ENCODE measurements at places on chromosomes 1 and 21.

- DNase-seq: no peak
Observed at GRCh38 chr1:162145280-162145965, 75.9 kb downstream of the NOS1AP start.

- no peak for DNase-seq
Observed at GRCh38 chr1:151620286-151620685, 8.4 kb downstream of the SNX27 start.

- DNase-seq: no peak
Observed at GRCh38 chr1:217196616-217197015, 434.3 kb downstream of the GPATCH2 start.

GRCh38 chr1:42157667-42158066 lies 4.5 kb downstream of the GUCA2B start:
- DNase-seq: peak; percentile 30

DNA sequence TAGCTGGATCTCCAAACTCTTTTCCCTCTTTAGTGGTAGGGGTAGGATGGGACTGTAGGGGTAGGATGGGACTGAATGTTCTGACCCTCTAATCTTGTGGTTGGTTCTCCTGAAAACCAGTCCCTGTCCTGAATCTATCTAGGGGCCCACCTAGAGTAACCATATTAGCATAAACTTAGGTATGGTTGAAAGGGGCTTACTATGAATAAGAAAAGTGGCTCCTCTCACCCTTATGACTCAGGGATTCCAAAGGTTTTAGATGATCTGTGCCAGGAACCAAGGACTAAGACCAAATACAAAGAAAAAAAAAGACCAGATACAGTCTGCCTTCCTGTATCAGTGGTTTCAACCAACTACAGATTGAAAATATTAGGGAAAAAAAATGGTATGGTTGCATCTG lies 28.9 kb downstream of the RNF2 start:
- DNase-seq: no peak

DNA sequence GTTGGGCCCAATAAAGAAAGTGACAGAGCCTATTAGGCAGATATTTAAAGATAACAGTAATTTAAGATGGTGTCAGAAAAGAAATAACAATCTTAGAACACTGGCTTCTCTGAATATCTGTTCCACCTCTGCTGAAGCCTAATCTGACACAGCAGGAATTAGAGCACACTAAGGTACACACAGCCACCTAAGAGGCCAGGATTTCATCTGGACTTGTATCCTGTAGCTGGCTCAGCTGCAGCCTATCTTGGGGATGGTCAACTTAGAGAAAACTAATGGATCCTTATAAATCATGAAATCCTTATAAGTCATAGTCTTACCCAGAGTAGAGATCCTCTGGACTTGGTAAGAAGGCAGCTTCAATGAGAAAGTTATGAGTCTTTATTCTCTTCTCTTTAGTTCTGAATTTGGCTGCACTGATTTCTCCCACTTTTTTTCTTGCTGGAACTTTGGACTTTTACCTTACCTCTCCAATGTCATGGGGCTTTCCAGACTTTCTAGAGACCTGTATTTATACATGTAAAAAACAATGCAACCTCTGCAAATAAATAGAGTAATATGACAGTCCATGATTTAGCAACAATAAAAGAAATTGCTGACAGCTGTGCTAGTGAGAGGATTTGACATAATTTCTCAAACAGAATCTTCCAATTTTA lies at the start of gene GBP7:
TSS of gene GBP7 (minus strand) at position 403 of the 656 bp plus-strand sequence. CDS start 4,068 bp downstream, outside the sequence.
- no peak for DNase-seq

DNA sequence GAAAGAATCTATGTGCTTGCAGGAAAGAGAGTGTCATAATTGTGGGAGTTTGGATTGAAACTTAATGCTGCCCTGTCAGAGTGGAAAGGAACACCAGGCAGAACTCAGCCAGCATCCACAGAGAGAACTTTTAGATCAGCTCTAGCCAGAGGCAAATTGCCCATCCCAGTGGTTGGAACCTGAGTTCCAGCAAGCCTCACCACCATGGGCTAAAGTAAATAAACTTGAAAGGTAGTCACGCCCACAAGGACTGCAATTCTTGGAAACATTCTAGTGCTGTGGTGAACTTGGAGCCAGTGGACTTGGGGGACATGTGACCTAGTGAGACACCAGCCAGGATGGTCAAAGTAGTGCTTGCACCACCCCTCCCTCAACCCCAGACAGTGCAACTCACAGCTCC lies 571.6 kb downstream of the LRRIQ3 start:
- DNase-seq: no peak

DNA sequence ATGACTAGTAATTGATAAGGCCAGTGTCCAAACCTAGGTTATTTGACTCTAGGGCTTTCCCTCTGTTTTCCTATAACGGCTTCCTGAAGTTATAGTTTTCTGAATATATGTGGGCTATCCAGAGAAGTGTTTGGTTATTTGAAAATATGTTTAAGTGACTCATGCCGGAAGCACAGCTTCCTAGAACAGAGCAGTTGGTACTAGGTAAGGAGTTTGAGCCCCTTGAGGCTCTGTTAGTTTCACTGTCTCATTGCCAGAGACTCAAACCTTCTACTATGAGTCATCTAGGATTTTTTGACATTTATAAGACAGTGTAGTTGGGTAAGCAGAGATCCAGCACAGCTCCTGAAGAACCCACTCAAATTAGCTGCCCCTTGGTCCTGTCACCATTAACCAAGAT lies 27.1 kb upstream of the LEPR start:
- no peak for DNase-seq

- DNase-seq: peak; percentile 29
Observed at GRCh38 chr1:90340606-90341005, 345.7 kb downstream of the ZNF326 start.

DNA sequence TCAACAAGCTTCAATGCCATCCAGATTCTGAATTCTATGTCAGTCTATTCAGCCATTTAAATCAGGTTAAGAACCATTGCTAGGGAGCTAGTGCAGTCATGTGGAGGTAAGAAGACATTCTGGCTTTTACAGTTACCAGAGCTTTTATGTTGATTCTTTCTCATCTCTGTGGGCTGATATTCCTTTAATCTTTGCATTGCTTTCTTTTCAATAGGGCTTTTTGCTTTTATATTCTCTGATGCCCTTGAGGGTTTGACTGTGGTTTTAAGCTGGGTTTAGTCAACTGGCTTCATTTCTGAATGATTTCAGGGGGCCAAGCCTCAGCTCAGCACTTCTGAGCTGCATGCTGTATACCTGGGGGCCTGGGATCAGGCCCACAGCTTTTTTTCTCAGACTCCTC lies 51.0 kb upstream of the GORAB start:
- DNase-seq: no peak

DNA sequence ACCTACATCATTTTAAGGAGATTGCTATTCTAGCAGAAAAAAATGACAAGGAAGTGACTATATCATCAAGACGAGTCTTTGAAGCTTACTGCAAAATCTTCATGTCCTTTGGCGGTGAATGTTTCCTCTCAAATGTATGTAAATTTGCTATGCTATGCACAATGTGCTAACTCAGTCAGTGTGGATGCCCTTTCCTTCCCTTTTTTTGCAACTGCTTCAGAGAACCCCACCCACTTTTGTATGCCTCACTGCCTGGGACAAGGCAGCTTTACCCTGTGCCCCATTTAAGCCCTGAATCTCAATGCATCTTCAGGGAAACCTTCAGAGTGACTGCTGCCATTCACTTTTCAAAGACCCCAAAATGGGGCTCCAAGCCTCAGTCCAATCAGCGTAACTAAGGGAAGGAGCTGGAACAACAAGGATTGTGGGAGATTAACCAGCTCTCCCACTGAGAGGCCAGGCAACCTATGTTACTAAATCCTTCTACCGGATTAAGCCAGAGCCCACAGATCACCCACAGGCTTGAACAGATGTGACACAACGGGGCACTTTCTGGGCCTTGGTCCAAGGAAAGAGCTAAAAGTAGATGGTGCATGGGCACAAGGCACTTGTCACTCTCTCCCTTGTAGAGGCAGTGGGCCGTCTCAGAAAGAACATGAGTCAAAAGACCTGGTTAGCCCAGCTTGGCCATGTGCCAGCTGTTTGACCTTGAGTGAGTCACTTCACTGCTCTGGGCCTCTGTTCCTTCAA lies 154.4 kb downstream of the PLPP3 start:
- peak; percentile 37 for DNase-seq

DNA sequence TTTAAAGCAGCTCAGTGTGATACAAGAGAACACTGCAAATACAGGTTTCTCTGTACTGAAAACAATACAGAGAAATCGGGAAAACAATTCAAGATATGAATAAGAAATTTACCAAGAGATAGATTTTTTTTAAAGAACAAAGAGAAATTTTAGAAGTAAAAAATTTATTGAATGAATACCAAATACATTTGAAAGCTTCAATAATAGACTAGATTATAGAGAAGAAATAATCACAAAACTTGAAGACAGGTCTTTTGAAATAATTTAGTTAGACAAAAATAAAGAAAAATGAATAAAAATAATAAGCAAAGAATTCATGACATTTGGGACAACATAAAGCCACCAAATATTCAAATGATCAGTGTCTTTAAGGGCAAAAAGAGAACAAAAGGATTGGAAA lies 13.6 kb upstream of the FMO4 start:
- no peak for DNase-seq

DNA sequence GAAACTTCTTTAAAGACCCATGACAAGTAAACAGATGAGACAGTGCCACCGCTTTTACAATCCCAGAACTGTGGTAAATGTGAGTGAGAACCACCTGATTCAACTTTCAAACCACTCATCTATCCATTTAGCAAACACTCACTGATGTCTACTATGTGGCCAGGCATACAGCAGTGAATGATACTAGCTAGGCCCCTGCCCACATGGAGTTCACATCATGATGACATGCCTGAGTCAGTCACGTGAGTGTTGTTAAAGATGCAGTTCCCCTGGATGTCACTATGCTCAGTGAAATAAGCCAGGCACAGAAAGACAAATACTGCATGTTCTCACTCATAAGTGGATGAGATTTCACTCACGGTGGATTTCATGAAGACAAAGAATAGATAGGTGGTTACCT lies 28.4 kb downstream of the STX6 start:
- no peak for DNase-seq

- no peak for DNase-seq
Observed at GRCh38 chr21:29640080-29640508, 299.7 kb downstream of the GRIK1 start.

DNA sequence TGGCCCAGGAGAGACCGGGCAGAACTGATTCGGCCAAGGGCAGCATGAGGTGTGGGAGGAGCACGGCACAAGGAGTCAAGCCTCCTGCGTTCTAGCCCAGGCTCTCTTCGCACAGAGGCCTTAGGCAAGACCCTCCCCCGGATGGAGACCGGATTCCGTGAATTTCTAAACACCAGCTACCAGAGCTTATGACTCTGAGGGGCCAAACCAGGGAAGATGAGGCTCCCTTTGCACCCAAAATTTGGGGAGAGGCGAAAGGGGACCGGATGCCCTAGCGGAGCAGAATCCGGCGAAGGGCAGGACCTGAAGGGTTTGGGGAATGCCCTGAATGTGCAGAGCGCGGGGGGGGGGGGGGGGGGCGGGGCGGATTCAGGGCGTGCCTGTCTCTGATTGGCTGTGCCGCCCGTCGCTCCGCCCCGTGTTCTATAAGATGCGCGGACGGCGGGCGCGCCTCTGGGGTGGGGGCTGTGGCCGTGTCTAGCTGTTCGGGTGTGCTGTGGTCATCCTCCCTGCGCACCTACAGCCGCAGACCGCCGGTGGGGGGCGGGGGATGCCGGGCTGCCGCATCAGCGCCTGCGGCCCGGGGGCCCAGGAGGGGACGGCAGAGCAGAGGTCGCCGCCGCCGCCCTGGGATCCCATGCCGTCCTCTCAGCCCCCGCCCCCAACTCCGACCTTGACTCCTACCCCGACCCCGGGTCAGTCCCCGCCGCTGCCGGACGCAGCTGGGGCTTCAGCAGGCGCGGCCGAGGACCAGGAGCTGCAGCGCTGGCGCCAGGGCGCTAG lies at the start of gene TRNP1:
TSS of gene TRNP1 (plus strand) at position 456 of the 783 bp plus-strand sequence. CDS start at position 551, 95 bp downstream.
- peak; percentile 91 for DNase-seq

- peak; percentile 91 for DNase-seq
Observed at GRCh38 chr1:11735854-11736745, at the start of gene AGTRAP. Gene AGTRAP (plus strand): TSS chr1:11736136. CDS start chr1:11736209, 73 bp downstream.

DNA sequence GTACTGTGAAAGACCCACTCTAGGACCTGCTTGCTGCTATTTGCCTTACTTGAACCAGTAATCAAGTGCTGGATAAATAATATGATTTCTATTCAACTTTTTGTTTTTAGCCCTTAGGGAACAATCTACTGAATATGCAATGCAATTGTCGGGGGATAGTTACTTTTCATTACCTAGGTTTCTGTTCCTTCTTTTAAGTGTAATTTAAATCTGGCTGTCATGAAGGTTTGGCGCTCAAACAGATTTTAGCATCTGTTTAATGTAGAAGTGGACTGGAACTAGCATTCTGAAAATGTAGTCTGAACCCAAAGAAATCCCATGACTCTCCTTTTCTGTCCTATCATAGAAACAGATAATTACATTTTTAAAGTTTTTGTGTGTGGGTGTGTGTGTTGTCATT lies 4.8 kb downstream of the MGST3 start:
- no peak for DNase-seq

DNA sequence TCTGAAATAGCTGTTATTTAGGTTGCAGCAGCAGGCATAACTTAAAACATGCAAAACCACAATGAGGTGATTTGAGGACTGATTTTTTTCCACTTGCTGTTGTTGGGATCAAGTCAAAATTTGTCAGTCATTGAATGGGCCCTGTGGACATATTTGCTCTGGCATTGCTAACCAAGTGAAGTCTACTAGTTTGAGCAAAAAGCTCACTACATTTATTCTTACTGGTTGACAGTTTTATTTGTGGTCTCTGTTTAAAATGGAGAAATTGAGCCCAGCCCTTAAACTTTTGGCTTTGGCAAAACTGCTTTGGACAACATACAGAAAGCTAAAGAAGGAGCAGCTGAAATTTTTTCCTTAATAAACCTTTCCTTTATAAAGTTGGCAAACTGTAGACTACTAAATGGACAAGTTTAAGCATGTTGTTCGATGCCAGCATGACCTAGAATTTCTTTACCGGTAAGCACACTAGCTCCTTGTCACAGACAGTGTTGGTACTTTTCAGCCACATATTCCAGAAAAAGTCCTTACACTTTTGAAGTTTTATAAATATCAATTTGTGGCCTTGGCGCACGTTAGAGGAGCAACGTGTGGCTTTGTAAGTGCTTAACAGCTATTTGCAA lies 234.6 kb downstream of the USP25 start:
- DNase-seq: no peak

DNA sequence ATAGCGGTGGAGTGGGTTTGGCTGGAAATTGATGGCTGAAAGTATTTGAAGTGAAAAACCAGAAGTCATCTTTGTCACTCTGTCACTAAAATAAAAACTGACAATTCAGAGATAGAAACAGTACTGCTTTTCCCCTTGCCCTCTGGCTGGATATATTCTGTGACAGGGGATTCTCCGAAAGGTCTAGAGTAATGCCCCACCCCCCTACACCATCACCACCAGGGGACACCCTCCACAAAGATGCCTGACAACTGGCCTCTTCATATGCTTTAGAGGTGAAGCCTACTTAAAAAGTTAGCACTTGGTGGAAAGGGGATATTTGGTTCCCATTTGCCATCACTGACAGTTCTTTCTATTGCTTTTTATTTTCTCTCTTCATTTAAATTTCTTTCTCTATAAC lies 73.5 kb downstream of the SGIP1 start:
- DNase-seq: no peak

GRCh38 chr21:31872452-31873274 lies at the start of gene HUNK:
Gene HUNK (plus strand): TSS chr21:31873020. CDS start chr21:31873675, 655 bp downstream.
- DNase-seq: no peak

GRCh38 chr1:38677756-38678155 lies 181.8 kb downstream of the RRAGC start:
- no peak for DNase-seq

GRCh38 chr1:31939484-31940329 lies 1.5 kb upstream of the PTP4A2 start:
- peak; percentile 92 for DNase-seq

- DNase-seq: peak; percentile 25
Observed at GRCh38 chr21:14120091-14120734, 90.5 kb downstream of the LIPI start.

GRCh38 chr1:100528871-100529270 lies 9.1 kb upstream of the GPR88 start:
- DNase-seq: no peak
